Esophagus mucosa (tissue), 1 donor: ENCODE measurements at places on chromosomes 16 and 17.

- ATAC-seq: no peak
Observed at GRCh38 chr17:40287159-40287493, 553 bp upstream of the CDC6 start.

GRCh38 chr16:68369697-68370580 is 59.1 kb downstream of the PRMT7 start:
- ATAC-seq: no peak

DNA sequence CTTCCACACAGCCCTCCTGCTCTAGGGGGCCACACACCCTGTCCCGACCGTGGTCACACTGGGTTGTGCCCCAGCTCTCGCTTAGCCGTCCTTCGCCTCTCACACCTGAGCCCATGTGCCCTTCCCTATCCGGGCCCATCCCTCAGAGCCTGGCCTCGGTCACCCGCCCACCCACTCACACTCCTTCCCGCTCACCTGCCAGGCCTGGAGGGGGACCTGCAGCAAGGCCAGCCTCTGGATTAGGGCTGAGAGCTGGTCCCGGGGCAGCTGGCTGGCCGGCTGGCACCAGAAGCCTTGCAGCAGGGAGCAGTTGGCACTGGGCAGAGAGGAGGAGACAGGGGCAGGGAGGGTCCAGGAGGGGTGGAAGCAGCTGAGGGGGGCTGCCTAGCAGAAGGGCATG is 9.7 kb downstream of the RPUSD1 start:
- ATAC-seq: no peak

GRCh38 chr16:86212706-86213436 is 297.5 kb upstream of the FOXF1 start:
- ATAC-seq: no peak

GRCh38 chr17:27976331-27976730 is 66.1 kb upstream of the NLK start:
- ATAC-seq: no peak

DNA sequence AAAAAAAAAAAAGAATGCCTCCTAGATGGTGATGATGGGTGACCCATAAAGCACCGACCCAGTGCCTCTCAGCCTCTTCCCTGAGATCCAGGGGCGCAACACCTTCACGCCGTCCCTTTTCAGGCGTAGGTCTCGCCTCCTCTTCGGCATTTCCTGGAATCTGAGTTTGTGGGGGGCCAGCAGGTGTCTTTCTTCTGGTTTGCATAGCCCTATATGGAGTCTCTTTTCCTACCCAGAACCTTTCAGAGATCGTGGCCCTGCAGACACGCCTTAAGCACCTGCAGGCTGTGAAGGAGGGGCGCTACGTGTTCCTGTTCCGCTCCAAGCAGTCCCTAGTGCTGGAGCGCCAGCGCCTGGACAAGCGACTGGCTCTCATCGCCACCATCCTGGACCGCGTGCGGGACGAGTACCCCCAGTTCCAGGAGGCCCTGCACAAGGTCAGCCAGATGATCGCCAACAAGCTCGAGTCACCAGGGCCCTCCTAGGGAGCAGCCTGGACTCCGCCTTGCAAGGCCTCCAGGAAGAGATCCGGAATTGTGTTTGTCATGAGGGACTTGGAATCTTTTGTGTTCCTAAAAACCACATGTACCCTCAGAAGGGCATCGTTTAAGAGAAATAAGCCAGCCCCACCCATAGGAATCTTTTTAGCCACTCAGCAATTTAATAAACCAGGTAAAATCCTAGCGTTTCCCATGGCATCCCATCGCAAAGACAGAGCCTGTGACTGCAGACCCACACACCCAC is 1.9 kb upstream of the GAA start:
- no peak for ATAC-seq
